ENCODE measurements at places on chromosomes 3 and 15.

DNA sequence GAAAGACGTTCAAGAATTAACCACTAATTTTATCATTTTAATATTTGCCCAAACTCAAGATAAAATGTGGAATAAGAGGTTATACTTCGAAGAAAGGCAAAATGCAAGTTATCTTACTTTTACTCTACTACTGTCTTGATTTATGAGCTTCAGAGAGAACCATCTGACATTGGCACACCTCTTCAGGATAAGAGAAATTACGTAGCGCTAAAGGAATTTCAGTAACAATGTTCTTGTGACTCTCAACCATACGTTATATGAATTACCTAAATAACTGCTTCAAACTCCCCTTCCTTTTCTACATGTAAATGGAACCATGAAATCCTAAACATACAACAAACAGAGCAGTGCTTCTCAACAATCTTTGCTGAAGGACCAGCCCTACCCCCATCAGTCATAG is 96.8 kb downstream of the ZNF385D start:
- DNase-seq: no peak

GRCh38 chr15:50576166-50576565 is 29.7 kb upstream of the USP50 start:
- no peak for DNase-seq

- DNase-seq: no peak
Observed at GRCh38 chr15:77118882-77119321, 48.0 kb upstream of the TSPAN3 start.

GRCh38 chr15:25803036-25803435 is 60.1 kb downstream of the ATP10A start:
- DNase-seq: no peak

- no peak for DNase-seq
Observed at GRCh38 chr15:89654847-89655805, at the start of gene KIF7. Gene KIF7 (minus strand): TSS chr15:89655467. CDS start chr15:89652930, 2,537 bp downstream.

- DNase-seq: no peak
Observed at GRCh38 chr15:66252685-66253417, 699 bp downstream of the MEGF11 start.

- DNase-seq: no peak
Observed at GRCh38 chr3:156741935-156742334, 67.5 kb downstream of the TIPARP start.

- DNase-seq: no peak
Observed at GRCh38 chr3:81816473-81817250, 55.2 kb upstream of the GBE1 start.

- no peak for DNase-seq
Observed at GRCh38 chr3:7637694-7638093, 776.8 kb downstream of the GRM7 start.

DNA sequence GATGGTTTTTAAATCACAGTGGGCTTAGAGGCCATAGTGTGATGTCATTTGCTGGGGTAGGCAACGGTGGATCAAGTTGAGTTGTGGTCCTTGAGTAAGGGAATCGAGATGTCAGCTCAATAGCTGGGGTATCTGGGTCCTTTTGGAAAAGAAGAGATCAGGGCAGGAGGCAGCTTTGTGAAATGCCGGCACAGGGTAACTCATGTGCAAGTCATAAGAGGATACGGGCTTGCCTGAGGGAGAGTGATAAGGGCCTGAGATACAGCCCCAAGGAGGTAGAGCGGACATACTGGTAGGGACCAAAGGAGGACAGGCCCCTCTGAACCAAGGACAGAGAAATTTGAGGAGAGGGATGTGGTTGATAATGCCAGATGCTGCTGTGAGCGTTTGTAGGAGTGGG is 4.2 kb upstream of the FAM131A start:
- no peak for DNase-seq

GRCh38 chr3:158773845-158774830 is 27.7 kb upstream of the MFSD1 start:
- no peak for DNase-seq

- DNase-seq: no peak
Observed at GRCh38 chr3:102699819-102700140, 265.0 kb downstream of the ZPLD1 start.

DNA sequence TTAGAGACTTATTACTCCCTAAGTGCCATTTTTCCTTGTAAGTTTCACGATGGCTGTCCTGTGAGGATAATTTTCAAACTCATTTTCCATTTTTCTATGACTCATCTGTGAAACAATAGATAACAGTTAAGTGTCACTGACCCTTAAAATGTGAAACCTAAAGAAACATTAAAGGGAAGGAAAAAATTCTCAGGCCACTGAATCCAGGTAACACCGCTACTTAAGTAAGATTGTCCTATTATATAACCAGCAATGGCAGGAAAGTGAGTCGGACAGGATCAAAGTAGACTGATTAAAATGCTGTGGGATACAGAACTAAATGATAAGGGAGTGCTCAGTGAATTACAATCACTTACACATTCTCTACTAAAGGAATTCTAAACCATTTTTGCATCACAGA is 12.4 kb downstream of the PLD1 start:
- DNase-seq: no peak

DNA sequence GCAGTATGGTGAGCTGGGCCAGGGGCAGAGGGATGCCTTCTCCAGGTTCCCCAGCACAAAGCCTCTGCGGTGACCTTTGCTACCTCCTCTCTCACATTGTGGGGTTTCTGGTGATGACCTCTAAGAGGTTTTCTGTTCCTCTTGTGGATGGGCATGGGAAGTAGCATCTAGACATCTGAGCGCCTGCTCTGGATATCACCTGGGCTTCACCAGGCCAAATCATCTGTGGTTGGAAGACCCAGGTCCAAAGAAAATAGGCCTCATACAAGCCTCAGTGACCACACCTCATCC is 7.0 kb downstream of the APEH start:
- no peak for DNase-seq

DNA sequence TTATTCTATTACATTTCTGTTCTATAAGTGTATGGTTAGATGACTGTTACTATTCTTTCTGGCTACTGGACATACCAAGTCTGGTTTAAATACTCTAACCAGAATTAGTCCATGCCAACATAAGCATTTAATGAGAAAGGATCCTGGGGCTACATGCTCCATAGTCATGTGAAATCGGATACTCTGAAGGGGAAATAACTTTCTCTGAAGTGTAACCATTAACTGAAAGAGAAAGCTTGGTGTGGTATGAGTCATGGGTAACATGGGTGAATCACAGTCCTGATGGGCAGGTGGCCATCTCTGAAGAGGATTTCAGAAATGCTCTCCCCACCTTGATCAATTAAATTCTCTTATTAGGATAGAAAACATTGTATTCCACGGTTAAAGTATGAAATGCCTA is 69.4 kb downstream of the FHIT start:
- DNase-seq: no peak

DNA sequence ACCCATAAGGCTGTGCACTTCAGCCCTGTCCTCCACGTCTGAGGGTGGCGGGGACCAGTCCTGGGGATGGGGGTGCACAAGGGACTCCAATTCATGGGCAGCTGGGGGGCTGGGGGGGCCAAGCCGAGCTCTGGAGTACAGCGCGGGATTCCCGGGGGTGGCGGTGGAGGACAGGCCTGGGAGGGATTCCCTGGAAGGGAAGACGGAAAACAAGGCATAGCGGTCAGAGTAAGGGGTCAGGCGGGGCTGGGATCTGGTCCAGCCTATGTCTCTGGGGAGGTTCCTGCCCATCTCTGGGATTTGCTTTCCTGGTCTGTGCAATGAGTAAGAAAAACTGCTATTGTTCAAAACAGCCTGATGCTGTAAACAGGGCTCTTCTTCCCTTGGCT is 8.1 kb upstream of the IGDCC3 start:
- DNase-seq: no peak

GRCh38 chr3:112646623-112647022 is 5.7 kb upstream of the CCDC80 start:
- no peak for DNase-seq

- no peak for DNase-seq
Observed at GRCh38 chr3:46663591-46664135, 29.8 kb downstream of the ALS2CL start.

- DNase-seq: no peak
Observed at GRCh38 chr3:176328198-176328597, 869.1 kb downstream of the TBL1XR1 start.

- no peak for DNase-seq
Observed at GRCh38 chr3:171732756-171733155, 77.5 kb downstream of the PLD1 start.

GRCh38 chr15:50628421-50628820 is 58.2 kb downstream of the TRPM7 start:
- no peak for DNase-seq

DNA sequence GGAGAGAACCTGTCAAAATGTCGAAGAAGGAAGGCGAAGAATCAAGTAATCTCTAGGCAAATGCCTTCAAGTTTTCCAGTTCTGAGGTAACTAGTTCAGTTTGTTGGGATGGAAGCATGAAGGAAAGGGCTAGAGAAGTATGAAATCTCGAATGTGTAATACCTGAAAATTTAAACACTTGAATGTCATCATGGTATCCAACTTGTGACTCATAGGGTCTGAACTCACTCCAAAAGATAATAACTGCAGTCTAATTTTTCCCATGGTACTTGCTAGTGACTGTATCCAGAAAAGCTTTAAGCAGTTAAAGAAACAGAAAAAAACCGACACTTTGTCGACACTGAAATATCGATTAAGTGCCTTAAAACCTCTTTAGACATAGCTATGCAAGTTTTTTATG is 102.9 kb upstream of the CHRM5 start:
- no peak for DNase-seq

GRCh38 chr3:175207361-175207760 is 348.2 kb downstream of the NAALADL2 start:
- DNase-seq: no peak

DNA sequence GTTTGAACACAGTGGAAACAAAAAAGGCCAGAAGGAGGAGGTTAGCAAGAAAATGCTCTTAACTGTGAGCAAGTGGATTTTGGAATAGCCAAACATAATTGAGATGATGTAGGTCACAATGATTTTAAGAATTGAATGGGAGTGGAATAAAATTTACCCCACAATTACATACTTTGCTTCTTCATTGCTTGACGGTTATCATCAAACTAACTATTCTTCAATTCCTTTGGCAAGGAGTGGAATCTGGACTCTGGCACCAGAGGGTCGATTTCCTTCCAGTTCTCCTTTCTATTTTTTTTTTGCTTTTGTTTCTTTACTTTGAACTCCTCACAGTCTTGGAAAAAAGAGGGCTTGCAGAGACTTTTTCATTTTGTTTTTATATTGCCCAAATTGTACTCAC is 634.5 kb upstream of the TGFBR2 start:
- DNase-seq: no peak

- no peak for DNase-seq
Observed at GRCh38 chr3:89622063-89622700, 514.8 kb downstream of the EPHA3 start.

DNA sequence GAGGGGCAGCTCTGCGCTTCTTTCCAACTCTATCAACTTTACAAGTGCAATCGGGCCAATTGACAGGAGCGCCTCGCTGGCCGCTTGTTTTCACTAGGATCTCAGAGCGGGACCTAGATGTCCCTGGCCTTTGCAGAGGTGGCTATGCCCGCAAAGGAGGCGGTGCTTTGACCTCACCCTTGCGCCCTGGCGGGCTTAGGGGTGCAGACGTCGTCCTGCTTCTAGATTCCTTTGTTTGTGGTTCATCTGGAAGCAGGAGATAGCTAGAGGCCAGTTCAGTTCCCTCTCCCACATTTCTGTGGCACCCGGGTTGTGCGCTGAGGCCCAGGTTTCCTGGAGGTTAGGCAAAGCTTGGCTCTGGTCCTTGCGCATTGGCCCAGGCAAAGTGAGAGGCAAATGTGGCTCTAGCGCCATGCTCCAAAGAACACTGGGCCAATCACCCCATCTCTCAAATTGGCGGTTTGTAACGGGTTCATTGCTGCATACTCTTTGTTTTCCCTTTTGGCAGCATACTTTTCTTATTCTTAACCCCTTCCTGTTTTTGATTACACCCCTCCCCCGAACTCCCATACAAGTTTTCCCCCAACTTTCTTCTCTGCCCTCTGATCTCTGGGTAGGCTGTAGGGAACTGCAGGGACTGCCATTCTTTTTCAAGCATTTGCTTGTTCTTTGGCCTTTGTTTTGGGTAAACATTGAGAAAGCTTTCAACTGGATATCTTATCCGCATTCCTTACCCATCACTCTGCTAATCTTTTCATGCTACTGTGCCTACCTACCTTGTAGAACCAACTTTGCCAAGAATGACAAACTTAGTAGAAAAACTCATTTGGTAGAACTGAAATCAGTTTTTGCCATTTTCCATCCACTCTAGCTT is 1.4 kb downstream of the PPM1L start:
- no peak for DNase-seq

DNA sequence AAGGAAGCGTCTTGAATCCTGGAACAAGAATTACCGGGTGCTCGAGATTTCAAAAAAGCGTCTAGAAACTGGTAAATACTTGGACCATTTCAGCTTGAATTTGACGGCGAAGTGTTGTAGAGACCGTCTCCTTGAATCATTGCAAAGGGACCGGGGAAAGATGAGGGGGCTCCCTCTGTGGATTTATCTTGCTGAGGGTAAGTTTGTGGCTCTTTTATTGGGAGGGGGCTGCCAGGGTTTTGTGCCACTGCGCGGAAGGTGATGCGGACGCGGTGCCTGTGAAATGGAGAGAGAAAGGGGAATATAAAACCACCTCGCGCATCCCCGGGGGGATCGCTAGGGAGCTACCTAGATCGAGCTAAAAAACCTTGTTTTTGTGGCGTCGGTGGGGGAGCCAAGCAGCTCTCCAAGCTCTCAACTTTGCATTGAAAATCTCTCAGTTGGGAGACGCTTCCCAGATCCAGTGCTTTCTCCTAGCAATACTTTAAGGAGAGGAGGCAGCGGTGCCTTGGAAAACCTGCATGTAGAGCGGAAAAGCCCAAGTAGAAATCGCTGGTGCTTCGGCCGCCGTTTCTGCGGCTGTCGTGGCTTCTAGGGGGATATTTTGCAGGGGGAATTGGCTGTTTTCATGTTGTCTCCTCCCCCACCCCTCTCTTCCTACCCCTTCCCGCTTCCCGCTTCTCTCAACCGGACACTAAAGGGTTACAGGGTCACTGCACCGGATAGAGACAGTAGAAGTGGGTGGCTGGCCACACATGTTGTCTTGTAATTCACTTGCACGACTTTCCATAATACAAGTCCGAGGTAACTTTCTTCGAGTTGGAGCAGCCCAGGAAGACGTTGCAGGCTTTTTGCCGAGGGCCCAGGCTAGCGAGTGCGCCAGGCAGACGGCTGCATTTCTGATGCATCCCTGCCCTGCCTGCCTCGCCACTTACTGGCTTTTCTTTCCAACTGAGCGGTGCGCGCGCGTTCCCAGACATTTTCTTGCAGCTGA is 187.6 kb downstream of the NLGN1 start:
- no peak for DNase-seq

DNA sequence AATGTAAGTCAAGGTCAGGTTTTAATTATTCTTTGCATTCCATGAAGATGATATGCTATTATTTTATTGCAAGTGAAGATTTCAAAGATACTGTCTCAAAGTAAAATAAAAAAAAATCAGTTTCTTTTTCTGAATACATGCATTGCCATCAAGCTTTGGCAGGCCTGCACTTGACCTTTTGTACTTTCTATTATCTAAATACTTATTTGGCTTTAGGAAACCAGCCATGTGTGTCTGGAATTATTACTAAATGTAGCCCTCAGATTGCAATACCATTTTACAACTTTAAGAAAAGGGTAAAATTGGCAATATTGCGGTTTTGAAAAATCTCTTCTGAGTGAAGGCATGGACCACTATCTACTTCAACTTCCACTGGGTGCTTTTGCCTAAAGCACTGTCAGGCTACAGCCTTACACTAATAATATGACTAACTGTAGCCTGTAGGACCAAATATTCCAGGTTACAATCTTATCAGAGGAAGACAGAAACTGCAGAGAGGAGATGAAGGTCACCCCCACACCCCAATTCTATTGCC is 349.4 kb upstream of the DCBLD2 start:
- no peak for DNase-seq

Data from activated CD8-positive, alpha-beta memory T cell treated with anti-CD3 and anti-CD28 coated beads for 1 hour (primary cell).